ENCODE measurements at places on chromosomes 4 and X.

DNA sequence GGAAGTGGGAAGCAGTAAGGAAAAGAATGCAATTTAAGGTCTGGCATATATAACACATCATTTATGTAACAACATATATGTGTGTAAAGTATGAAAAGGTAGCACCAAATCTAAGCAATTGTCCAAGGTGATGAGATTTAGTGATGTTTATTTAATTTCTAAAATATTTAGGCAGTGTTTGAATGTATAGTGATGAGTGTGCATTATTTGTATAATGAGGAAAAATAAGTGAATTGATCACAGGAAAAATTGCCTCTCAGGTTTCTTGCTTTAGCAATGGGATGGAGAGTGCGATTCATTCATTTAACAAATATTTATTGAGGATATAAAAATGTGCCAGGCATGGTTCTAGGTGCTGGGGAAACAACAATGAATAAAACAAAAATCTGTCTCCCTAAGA lies 2.2 kb upstream of the MAGED1 start:
- no peak for DNase-seq

DNA sequence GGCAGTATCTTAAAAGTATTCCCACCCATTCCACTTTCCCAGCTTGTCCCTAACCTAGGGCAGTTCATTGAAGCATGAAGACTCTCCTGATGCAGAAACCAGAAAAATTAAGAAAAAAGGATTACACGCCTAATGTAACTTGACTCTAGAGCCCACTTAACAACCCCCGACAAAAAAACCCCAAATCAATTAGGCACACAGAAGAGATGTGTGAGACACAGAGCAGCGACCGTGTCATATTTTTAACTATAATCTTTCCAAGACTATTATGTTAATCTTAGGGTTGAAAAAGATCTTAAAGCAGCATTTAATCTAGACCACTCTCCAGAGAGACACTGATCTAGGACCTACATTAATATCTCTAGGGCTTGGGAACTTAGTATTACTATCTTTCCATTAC lies 1.3 kb downstream of the YTHDC1 start:
- DNase-seq = no peak

DNA sequence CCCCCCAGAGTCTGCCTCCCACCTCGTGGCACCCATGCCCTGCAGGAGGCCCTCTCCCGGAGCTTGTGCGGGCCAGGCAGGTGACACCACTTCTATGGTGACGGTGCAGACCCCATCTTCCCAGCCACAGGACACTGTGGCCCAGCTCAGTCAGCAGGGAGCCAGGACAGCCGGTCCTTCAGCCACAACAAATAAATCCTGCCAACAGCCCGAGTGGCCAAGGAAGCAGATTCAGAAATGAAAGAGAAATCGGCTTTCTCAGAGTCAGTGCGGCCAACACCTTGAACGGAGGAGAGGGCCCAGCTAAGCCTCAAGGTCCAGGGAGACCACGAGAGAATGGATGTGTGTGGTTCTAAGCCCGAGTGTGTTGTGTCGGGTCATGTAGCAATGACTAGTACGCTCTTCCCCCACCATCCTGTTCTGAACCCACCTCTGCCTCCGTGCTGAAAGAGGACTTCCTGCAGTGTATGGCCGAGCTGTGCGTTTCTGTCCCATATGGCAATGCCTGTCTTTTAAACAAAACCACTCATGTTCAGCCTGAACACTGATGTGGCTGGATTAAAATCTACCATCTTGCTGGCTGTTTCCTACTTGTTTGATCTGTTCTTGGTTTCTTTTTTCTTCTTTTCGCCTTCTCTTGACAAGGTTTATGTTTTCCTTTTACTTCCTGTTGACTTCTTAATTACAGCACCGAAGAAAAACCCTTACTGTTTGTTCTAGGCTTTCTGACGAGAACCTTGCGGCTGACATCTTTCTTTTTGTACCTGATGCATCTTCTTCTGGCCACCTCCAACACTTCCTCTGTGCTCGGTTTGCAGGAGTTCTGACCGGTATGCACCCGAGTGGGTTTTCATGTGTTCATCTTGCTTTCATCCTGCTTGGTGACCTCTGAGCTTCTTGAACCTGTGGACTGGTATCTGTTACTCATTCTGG lies 53.1 kb downstream of the GAK start:
- DNase-seq = no peak

- DNase-seq = no peak
These were observed 158.1 kb downstream of the LHFPL1 start for GRCh38 chrX:112521676-112522075.

DNA sequence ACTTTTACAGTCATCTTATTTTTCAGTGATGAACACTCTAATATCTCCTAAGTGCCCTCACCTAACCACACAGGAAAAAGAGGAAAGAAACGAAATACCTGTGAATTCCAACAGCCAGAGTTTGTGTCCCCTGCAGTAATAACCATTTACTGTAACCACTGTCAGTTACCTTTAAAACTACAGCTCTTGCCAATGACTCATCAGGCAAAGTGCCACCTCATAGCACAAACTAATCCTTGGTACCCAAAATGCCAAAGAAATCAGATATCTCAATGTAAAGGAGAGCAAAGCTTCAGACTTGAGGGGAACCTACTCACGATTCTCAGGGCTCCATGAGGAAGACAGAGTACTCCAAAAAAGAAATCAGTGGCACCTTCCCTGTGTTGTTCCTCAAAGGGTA lies 146.5 kb downstream of the NDST3 start:
- DNase-seq = no peak

GRCh38 chrX:3576886-3577501 lies 136.5 kb downstream of the PRKX start:
- no peak for DNase-seq

GRCh38 chr4:7770224-7771050 lies 169.2 kb downstream of the AFAP1 start:
- no peak for DNase-seq

DNA sequence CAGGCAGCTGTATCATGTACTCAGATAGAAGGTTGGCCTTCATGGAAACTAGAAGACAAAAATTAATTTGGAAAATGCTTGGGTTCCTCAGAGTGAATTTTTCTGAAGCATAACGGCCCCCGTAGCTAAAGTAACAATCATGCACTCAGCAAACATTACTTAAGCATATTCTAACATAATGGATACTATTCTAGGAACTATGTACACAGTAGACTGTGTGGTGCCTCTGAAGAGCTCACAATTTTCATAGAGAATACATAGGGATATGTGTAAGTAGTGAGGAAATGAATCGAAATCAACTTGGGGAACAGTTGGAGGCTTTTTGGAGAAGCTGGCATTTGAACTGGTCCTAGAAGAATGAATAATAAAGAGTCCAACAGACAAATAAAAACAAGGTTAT lies 1045.0 kb downstream of the GLUD2 start:
- no peak for DNase-seq

DNA sequence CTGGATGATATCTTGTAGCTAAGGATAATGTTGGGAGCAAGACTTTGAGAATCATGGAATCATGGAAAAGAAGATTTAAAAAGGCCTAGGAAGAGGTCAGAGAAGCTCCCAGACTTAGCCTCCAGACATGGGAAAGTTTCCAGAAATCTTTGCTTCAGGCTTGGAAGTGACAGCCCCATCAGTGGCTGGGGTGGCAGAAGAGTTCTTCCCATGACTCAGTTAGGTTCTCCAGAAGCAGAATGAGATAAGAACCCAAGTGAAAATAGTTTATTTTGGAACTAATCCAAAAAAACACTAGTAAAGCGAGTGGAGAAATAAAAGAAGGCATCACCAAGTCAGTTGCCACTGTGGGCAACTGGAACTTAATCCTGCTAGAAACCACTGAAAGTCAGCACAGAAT lies 506.9 kb downstream of the MID1IP1 start:
- no peak for DNase-seq

DNA sequence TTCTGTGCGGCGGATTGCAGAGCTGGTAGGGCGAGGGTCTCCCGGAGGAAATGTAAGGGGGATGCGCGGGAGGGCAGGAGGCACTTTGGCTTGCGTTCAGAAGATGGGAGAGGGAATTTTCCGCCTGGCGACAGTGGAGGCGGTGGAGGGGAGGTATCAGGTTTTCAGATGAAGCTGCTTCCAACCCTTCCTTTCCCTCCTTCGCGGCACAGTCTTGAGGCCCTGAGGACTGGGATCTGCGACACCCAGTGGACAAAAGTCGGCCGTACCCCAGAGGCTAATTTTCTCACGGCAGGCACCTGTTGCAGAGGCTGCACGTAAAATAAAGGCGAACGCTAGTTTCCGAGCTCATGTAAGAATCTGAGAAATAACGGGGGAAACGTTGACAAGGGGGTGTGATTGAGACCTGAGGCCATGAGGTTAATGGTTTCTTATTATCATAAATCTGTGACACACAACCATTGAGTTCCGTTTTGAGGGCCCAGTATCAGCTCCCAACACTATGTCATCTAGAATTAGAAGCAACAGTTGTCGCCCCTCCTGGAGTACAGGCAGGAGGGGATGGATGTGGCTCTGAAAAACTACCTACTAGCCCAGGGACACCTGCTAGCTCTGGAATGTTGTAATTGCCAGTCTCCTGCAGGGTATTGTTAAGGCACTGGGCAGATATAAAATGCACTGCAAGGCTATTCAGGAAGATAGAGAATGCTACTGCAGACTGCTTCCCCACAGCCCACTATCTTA lies 1.1 kb downstream of the ZCCHC18 start:
- peak; percentile 37 for DNase-seq

DNA sequence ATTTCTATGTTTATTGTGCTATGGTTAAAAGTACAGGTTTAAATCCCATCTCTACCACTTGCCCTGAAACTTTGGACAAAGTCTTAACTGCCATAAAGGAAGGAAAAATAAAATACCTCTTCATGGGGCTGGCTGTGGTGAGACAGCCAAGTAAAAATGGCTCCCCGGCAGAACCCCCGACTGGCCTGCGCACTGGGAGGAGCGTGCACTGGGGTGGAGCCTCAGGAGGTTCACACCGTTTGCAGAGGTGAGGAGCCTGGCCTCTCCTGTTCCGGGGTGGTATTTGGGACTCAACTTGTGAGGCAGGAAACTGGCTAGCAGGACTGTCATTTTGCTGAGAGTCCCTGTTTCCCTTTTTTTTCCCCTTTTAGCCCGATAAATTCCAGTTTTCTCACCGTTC lies 47.8 kb downstream of the CORIN start:
- no peak for DNase-seq

- no peak for DNase-seq
These were observed at the start of gene TRPC3 for GRCh38 chr4:121951521-121952110. Gene TRPC3, minus strand, starts transcription at chr4:121952060. Its CDS starts 380 bp downstream, at chr4:121951680.

- no peak for DNase-seq
These were observed 1562.5 kb upstream of the ADGRL3 start for GRCh38 chr4:59637596-59637995.

DNA sequence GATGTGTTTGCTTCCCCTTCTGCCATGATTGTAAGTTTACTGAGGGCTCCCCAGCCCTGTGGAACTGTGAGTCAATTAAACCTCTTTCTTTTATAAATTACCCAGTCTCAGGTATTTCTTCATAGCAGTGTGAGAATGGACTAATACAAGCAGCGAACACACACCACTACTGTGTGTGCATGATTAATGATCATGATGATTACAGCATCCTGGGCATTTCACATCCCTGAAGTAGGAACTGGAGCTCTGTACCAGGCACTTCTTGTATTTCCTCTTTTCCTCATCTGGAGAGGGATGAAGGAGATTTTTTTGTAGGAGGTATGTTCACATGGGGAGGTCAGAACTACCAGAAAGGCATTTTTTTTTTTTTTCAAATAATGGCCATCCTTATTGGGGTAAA lies 60.8 kb downstream of the PPM1K start:
- no peak for DNase-seq

- no peak for DNase-seq
These were observed 80.0 kb upstream of the MAB21L2 start for GRCh38 chr4:150501983-150502382.

DNA sequence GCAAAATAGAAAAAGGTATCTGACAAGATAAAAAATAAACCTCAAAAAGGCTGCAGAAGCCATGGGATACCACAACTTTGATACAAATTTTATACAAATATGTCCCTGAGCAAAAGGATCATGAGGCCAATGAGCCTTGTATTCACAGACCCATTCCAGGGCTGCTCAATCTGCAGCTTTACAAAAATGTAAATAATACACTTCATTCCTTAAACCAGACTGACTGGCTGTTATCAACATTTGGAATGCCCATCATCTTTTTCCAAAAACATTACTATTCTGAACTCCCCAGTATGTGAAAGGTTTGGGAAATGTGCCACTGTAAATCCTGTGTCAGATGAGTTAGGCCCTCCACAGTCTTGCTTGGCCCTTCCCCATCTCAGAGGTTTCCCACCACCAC lies 25.5 kb downstream of the SCARB2 start:
- DNase-seq = no peak

DNA sequence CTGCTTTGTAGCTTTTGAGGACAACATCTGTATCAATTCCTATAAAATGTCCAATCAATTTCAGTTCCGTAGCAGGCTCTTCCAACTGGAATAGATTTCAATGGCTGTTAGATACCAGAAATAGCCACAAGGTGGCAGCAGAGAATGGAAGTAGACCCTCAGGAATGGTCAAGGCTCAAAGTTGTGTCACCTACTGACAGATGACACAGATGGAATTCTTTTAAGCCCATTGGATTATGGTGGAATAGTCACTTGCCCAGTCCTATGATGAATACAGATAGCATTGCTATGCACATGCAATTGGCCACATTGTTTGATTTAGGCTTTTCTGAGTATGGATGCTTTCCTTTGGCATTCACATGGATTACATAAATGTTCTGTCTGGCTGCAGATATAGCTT lies 130.4 kb upstream of the RADX start:
- DNase-seq = no peak

DNA sequence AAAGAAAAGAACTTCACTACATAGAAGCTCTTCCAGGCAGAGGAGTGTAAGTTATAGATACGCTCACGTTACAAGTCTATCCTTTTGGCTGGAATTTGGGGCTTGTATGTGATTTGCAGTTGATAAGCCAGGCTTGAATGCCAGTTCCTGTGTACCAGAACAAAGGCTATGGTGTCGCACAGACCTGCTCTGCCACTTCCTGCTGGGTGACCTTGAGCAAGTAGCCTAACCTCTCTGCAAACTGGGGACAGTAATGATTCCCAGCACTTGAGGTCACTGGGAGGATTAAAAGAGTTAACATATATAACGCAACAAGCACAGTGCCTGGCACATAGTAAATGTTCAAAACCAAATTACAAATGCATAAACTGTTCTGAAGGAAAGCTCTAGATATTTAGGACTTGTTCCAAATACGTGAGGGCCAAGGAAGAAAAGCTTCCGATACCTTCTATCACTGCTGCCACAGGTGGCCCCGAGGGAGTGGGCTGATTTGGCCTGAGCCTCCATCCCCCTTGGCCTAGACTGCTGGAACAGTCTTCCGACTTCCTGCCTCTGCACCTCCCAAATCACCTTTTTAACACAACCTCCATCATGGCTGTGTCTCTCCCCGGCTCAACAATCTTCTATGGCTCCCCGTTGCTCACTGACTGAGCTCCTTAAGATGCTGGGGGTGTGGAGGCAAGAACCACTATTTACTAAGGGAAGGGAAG lies 1.3 kb upstream of the SOWAHD start:
- no peak for DNase-seq
